ENCODE measurements at places on chromosomes 7 and 10. TPM values are rescaled to one million over a fixed set of nuclear protein-coding genes. Genes with fewer than 3 reads are reported as not detected.
A peak's percentile ranks its signal among the peaks of the same experiment; 100 is the strongest.

- DNase-seq, result no peak
Measured at GRCh38 chr10:17145239-17145638, 15.6 kb upstream of the CUBN start.

GRCh38 chr7:51451751-51452476 lies 135.3 kb upstream of the COBL start:
- no peak for DNase-seq

DNA sequence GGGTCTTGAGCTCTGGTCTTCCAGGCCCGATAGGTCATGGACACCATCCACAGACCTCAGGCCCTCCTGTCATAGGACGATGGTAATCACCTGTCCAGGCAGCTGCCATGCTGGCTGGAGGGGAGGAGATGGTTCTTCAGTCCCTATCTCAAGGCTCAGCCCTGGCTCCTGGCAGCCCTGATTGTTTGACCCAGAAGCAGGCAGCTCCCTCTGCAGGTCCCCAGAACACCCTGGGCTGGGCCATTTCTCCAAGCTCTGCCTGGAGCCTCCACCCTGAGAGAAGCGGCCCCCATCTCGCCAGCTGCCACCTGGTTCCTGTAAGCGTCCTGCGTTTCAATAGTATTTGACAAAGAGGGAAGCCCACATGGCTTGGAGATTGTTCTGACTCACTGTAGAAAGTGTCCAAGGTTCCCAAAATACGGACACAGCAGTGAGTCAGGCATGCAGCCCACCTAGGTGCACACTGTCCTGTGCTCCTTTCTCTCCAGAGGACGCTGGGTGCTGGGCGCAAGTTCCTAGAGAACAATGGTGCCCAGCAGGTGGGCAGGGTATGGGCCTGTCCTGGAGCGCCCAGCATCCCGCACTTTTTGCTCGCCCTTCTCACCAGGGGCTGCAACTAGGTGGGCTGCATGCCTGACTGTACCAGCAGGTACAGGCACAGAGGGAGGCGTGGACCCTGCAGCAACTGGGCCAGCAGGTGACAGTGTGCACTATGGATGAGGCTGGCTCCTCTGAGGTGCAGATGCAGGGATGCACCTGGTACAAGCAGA lies 72.4 kb upstream of the EBF3 start:
- DNase-seq, result no peak

GRCh38 chr10:123995082-123995460 lies 98.3 kb downstream of the CHST15 start:
- DNase-seq, result peak; percentile 31

DNA sequence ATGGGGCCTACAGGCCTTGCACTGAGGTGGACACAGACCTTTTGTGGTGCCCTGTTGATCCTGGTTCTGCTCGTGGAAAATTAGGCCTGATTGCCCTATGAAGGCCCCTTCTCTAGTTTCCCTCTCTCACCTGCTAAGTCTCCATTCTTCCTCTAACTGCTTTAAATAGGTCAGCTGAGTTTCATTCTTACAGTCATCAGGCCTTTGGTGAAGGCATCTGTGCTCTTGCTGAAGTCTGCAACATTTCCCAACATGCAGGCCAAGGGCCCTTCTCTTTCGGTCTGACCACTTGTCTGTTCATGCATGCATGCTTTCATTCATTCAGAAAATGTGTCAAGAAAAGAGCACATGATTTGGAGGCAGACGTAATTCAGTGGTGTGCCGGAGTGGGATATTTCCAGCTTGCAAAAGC lies 244.0 kb downstream of the BUB3 start:
- DNase-seq, result no peak

DNA sequence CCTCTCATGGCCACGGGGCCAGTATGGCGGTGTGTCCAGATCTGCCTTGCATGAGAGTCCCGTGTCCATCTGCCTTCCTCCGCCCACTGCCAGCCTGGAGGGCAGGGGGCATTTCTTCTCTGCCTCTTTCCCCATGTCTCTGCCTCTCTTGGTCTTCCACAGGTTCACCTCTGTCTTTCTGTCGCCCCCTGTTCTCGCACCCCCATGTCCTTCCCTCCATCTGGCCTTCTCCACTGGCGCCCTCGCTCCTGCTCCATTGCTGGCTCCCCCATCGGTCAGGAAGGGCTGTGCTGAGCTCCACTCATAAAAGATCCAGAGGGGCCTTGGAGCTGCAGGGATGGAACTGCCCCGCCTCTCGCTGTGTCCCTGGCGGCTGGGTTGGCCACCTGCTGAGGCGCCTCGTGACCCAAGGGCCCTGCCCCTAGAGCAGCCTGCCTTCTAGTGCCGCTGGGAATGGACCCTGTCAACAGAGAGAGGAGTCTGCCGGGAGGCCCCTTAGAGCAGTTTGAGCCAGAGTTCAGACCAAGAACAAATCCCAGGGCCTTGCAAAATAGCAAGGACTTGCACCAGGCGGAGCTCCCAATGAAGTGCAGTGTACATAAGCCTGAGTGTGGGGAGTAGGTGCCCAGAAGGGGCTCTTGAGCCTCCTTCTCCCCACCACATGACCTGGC lies 42.0 kb downstream of the GOLGA7B start:
- no peak for DNase-seq

- DNase-seq, result peak; percentile 96
Measured at GRCh38 chr10:125231116-125231812, 70.9 kb upstream of the CTBP2 start.

DNA sequence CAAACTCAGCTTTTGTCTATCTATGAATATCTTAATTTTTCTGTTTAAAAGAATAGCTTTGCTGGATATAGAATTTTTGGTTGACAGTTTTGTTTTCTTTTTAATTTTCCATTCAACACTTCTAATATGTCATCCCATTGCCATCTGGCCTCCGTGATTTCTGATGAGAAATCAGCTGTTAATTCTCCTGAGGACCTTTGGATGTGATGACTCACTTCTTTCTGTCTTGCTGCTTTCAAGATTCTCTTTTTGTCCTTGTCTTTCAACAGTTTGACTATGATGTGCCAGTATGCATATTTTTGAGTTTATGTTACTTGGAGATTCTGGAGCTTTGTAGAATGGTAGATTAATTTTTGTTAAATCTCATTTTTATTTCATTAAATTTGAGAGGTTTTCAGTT lies 38.4 kb downstream of the ZNF518A start:
- no peak for DNase-seq

DNA sequence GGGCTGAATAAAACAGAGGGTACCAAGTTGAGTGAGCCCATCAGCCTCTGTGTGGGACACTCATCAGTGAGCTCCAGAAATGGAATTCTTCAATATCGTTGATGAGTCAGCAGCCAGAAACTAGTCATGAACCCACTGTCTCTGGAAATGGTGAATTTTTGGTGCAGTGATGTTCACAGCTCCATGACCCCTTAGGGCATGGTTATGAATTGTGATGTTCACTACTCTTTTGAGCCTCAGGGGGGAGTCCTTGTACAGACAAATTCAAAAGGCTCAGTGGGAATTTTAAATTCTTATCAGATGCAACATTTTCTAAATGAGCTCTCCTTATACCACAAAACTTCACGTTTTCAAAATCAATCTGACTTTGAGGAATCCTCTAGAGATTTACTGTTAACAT lies 335.7 kb downstream of the PHTF2 start:
- DNase-seq, result peak; percentile 63

- DNase-seq, result no peak
Measured at GRCh38 chr10:111522551-111522950, 445.7 kb downstream of the ADRA2A start.

DNA sequence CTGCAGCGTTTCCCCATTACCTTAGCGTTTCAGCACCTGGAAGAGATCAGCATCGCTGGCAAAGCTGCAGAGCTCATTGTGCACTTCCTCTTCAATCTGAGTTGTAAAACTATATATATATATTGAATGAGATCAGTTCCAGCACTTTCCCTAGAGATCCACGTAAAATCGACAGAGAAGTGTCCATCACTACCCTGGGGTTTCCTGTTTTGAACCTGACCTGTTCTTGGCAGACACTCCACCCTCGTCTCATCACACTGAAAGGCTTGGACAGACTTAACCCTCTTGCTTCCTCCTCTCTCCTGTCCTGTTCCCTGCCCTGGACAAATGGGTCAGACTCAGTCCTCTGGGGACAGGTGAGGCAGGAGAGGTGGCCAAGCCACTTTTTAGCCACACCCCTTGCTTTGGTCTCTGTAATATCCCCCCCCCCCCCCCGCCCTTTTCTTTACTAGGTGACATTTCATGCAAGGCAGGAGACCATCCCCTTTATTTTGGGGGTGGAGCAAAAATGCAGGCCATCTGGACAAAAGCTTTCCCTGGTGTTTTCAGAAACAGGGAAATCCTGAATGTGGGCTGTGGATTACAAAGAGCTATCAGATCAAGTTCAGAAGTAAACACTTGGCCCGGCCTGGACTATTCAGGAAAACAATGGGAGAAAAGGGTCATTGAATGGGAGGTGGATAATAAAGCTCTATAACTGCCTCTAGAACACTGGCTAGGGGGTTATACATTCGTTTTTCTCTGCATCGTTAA lies 83.7 kb upstream of the KDM7A start:
- no peak for DNase-seq

DNA sequence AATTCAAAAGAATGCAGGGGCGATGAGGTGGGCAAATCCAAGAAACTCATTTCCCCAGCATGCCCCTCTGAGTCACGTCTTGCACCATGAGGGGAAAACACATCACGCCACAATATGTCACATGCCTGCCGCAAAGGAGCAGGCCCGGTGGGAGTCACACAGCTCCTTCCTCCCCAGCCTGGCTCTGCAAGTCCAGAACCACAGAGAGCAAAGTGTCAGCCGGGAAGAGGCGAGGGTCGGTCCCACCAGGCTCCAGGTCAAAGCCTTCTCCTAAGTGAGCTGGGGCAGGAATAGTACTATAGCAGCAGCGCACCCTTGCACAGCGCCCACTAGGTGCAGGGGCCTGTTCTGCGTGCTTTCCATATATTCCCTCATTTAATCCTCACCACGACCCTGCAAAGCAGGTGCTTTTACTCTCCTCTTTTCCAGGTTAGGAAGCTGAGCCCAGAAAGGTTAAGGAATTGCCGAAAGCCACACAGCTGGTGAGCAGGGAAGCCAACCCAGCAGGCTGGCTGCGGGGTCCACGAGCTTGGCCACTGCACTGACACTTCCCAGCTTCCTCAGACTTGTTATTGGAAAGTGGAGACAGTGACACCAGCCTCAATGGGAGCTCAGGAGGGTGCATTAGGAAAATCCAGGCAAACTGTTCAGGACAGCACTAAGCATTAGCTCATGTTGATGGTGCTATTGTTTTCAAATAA lies 94.0 kb upstream of the ZMIZ1 start:
- peak; percentile 76 for DNase-seq

DNA sequence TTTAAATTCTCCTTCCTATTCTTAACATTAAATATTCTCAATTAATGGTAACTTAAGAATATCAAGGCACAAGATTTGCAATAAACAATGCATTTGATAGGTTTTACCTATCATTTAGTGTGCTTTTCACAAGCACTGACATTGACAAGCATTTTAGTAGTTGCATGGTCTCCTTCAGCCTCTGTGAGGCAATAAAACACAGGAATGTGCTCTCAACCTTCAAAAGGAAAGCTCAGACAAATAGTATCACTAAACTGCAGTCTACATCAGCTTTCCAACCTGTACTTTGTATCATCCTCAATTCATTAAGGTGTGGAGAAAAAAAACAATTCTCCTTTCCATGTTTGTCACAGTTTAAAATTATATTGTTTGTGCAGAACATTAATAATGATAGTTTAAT lies 51.1 kb upstream of the TSPAN13 start:
- DNase-seq, result no peak

- no peak for DNase-seq
Measured at GRCh38 chr7:47304727-47305719, 276.9 kb downstream of the TNS3 start.

GRCh38 chr10:129029851-129030602 lies 437.0 kb upstream of the MGMT start:
- DNase-seq, result no peak

DNA sequence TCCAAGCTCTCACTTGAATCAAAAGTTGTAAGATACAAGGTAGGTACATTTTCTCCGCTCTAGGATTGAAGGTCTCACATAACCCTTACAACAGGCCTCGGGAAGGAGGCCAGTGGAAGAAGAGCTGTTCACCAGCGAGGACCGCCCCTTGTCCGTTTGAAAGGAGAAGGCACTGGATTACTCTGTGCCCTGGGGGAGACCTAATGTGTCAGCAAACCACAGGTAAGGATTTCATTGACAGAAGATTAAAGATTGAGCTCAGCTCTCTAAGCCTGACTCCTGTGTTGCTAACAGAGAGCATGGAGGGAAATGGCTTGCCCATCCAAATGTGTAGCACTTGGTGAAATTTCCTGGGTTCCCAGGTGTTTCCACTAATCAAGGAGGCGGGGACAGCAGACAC lies 81.2 kb downstream of the SLC16A9 start:
- no peak for DNase-seq

DNA sequence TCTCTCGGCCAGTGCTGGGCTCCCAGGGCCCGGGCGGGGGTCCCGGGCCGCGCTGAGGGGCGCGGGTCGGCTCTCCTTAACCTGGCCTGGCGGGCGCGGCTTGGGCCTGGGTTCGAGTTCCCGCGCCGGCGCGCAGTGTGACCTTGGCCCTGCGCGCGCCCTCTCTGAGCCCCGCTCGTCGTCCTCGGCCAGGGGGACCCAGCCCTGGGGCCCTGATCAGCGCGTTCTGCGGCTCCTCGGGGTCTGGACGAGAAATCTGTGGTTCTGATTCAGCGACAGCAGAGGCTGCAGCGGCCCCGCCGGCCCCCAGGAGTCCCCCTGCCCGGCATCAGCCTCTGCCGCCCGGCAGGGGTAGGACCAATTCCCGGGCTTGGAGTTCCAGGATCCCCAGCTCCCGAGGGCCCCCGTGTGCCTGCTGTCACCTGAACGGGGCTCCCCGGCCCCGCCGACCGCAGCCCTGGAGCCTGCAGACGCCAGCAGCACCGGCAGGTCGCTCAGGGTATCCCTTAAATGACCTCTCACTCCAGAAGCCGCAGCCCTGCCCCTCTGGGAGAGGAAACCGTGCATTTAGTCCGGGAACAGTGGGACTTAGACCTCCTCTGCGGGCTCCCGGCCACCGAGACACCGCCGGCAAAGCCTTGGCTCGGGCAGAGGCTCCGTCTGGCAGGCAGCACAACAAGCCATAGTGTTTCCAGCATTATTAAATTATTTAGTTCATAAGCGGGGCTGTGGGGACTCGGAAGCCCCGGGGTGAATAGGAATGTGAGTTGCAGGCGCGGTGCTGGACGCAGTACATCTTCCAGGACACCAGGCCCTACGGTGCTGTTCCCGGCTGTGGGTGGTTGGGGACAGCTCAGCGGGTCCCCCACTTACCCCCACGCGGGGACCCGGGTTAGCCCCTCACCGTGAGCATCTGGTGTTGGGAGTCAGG lies 572 bp downstream of the CHST12 start:
- DNase-seq, result no peak

DNA sequence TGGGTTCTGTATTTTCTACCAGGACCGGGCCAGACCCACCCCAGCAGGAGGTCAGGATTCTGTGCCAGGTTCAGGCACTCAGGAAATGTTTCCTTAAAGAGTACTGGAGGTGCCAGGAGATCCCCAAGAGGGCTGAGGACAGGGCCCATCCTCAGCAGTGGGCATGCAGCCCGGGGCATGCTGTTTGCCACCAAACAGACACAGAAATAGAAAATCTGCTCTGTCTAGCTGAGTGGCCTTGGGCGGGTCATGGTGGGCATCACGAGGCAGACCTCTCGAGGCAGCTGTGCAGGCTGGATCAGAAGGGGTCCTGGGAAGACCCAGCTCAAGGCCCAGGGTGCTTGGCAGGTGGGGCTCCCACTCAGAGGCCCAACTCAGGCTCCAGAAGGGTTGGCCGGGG lies 105.0 kb downstream of the FAM53B start:
- no peak for DNase-seq

GRCh38 chr10:14382022-14382421 lies 51.3 kb upstream of the FRMD4A start:
- no peak for DNase-seq

Gene UCMA
- total RNA-seq, result not detected

Gene ADAM22
- total RNA-seq, result 15.0 TPM

Gene FFAR4
- not detected for total RNA-seq
